ENCODE measurements at places on chromosomes 6 and 20. TPM values are rescaled to one million over a fixed set of nuclear protein-coding genes. Genes with fewer than 3 reads are reported as not detected.

GRCh38 chr6:82080767-82081166 lies 166.8 kb downstream of the IBTK start:
- no peak for DNase-seq

Gene TMEM200A
- 1.9 TPM for total RNA-seq

DNA sequence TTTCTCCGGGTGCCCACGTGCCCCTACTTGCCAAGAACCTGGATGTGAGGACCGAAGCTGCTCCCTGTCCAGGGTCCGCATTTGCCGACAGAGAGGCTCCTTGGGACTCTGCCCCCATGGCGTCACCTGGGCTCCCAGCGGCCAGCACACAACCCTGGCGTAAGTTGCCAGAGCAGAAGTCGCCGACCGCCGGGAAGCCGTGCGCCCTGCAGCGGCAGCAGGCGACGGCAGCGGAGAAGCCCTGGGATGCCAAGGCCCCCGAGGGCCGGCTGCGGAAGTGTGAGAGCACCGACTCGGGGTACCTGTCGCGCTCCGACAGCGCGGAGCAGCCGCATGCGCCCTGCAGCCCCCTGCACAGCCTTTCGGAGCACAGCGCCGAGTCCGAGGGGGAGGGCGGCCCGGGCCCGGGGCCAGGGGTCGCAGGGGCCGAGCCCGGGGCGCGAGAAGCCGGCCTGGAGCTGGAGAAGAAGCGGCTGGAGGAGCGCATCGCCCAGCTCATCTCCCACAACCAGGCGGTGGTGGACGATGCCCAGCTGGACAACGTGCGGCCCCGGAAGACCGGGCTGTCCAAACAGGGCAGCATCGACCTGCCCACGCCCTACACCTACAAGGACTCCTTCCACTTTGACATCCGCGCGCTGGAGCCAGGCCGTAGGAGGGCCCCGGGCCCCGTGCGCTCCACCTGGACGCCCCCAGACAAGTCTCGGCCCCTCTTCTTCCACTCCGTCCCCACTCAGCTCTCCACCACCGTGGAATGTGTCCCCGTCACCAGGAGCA lies 28.3 kb downstream of the ZNF831 start:
- DNase-seq: no peak

Gene CCN2
- total RNA-seq: 43.5 TPM

DNA sequence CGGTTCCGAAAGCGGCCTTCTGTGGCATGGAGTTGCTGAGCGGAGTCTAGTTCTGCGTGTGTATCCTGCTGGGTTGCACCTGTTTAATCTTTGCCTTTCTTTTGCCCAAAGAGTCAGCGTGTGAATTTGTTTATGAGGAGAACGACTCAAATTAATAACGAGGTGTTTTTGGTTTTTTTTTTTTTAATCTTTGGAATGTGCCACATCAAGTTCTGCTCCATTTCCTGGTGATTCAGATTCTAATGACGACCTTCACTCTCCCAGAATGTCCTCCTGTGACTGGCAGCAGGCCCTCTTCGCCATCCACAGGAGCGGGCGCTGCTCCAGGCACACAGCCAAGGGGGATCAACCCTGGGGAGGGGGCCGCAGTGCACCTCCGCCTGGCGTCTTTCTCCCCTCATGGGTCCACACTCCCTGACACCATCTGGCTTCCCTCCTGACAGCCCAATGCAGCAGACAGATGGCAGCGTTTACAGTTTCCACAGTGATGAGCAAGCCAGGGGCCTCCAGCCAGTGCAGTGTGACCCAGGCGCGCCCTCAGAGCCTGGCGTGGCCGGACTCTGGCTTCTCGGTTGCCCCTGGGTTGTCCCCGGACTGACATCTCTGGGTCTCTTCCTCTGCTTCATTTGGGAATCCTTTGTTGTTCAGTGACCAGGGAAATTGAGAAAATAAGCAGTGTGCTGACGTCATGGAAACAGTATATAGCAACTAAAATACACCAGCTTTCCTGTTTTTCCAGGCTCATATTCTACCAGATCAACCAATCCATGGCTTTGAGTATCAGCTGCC lies 27.5 kb upstream of the AFDN start:
- no peak for DNase-seq

All from sigmoid colon (tissue), 7 donors.